Effector memory CD8-positive, alpha-beta T cell (primary cell): ENCODE measurements at places on chromosomes 2 and 18.

DNA sequence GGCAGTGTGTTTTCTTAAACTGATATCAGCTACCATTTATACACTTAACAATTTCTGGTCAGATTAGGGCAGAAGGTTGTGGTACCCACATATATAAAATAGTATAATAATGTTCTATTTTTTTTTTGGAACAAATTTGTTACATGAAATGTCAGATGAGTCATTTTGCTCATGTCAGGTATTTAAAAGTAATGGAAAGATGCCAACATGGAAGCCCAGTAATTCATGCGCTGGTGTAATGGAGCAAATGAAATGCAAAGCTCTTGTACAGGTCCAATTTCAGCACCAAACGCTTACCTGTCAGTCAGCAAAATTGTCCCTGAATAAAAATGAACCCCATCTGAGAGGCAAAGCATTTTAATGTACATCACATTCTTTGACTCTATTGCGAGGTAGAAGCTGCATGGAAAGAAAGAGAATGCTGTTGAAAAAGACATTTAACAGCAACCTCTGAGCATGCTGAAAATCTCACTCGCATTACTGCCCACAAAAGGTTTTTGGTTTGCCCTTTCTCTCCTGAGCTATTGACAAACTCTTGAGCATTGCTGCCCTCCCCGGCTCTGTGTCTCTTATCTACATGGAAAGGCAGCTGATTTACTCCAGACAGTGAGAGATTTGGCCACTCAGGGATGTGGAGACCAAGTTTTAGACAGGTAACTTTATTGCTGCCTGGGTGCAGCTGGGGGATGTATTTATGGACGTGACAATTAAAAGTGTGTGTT, 217.5 kb downstream of the CAMKMT start:
- no peak overlapping the region for H3K27ac ChIP-seq
- no peaks in the 10 kb centered on the region for H3K27me3 ChIP-seq

DNA sequence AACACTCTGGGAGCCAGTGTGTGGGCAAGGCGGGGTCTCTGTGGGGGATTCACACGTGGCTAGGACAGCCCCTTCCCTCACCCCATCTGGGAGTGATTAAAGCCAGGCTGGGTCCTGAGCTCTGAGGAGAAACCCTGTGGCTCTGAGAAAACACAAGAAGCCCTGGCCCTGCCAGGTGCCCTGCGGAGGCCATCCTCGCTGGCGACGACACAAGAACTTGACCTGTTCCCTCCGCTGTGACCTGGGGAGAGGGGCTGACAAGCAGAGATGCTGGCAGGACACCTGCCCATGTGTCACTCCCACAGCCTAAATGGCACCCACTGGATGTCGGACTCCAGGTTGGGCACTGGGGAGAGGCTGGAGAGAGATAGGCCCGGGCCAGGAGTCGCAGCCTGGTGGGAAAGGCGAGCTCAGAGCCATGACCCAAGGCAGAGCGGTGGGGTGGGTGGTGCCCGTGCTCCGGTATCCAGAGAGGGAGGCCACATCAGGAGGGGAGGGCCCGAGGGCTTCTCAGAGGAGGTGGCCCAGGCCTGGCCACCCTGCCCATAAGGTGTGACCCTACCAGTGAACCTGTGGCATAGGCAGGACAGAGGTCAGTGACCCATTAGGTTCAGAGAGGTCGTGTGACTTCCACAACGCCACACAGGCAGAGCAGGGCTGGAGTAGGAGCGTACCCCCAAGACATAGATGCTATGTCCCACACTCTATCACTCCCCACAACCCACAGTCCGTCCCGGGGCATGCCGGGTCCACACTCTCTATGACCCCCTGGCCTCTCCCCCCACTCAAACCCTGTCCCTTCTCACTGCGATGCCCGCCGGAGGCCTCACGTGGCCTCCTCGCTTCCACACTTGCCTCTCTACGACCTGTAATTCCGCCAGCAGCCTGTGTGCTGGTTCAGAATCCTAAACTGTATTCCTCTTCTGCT, 59.4 kb upstream of the HPCAL1 start:
- no peaks in the 10 kb centered on the region for H3K27me3 ChIP-seq
- H3K36me3 ChIP-seq = no peaks in the 10 kb centered on the region
- H3K27ac ChIP-seq = no peak overlapping the region

GRCh38 chr18:29651122-29651680, 1391.3 kb downstream of the DSC3 start:
- no peak overlapping the region for H3K4me3 ChIP-seq
- DNase-seq = no peak
- no peak overlapping the region for H3K27ac ChIP-seq
- H3K36me3 ChIP-seq = no peaks in the 10 kb centered on the region

DNA sequence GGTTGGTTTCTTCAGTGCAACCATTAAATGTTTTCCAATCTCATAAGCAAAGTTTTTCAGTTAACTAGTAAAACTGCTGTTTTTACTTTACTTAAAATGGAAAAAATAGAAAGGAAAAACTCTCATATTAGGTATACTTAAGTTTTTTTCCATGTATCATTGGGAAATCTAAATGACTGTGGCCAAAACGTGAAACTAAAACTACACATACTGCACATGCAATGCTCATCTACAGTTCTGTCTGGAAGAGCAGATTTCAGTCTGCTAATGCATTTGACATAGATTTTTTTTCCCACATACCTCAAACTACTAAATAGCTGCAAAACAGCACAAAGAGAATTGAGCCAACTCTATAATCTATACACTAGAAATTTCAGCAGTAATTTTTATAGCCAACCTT, 62.6 kb downstream of the COL5A2 start:
- no peaks in the 10 kb centered on the region for H3K4me1 ChIP-seq
- no peak overlapping the region for H3K27ac ChIP-seq
- H3K4me3 ChIP-seq = no peak overlapping the region
- H3K27me3 ChIP-seq = no peaks in the 10 kb centered on the region
- DNase-seq = no peak
